ENCODE measurements at places on chromosomes 1 and 21.

DNA sequence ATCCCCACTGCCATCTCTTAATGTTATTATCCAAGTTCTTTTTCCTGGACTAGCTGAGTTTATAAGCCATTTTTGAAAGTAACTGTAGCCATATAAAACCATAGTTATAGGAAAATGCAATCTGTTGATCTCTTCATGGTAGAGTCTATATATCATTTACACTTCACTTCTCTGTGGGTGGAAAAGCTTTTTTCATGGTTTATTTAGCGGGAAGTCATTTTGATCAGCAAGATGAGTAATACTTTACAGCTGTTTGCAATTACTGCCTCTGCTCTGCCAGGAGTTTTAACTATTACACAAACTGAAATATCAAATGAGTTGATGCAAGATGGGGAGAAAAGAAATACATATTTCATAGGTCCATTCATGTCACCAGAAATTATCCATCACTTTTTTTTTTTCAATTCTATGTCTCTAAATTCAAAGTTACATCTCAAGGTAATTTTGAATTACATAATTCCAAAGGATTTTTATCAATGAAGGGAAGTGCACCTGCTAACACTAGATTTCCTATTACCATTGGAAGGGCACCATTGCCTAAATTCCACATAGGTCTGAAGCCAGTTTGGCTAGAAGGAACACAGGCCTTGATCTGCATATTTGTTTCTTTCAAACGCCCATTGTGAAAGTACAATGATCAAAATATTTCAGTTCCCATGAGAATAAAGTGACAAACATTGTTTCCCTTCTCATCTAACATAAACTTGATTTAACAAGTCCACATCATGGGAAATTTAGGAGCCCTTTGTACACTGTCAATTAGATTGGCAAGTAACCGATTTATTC, 296.7 kb downstream of the ZNF326 start:
- peak; percentile 12 for DNase-seq

GRCh38 chr21:45580576-45581321, 38.5 kb upstream of the SLC19A1 start:
- DNase-seq: no peak

DNA sequence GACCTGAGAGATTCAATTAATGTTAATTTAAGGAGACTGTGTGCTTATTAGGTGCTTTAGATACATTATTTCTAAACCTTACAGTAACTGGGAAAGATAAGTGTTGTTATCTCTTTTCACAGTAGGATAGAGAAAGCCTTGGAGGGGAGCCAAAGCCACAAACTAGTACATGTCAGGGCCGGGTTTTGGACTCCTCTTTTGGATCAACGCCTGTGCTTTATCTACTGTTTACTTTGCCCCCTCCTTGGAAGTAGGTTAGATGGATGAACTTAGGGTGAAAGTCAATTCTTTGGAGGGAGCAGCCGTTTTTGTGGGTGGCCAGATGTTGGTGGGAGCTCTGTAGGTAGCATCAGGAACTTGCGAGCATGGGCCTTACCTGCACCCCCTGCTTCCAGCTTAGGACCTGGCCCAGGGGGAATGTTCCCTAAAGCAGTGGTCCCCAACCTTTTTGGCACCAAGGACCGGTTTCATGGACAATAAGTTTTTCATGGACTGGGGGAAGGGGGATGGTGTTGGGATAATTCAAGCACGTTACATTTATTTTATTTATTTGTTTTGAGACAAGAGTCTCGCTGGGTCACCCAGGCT, 1.7 kb downstream of the HHAT start:
- no peak for DNase-seq

- DNase-seq: no peak
Observed at GRCh38 chr1:81314513-81315233, 486.1 kb upstream of the ADGRL2 start.

- DNase-seq: peak; percentile 97
Observed at GRCh38 chr1:86207323-86207722, 50.8 kb upstream of the COL24A1 start.

GRCh38 chr21:14075346-14076142, 135.2 kb downstream of the LIPI start:
- no peak for DNase-seq

GRCh38 chr1:36258960-36259344, 34.7 kb downstream of the THRAP3 start:
- DNase-seq: no peak

- DNase-seq: no peak
Observed at GRCh38 chr1:47675047-47675675, 237.3 kb downstream of the FOXD2 start.

GRCh38 chr1:167135281-167135840, 41.5 kb downstream of the STYXL2 start:
- no peak for DNase-seq

DNA sequence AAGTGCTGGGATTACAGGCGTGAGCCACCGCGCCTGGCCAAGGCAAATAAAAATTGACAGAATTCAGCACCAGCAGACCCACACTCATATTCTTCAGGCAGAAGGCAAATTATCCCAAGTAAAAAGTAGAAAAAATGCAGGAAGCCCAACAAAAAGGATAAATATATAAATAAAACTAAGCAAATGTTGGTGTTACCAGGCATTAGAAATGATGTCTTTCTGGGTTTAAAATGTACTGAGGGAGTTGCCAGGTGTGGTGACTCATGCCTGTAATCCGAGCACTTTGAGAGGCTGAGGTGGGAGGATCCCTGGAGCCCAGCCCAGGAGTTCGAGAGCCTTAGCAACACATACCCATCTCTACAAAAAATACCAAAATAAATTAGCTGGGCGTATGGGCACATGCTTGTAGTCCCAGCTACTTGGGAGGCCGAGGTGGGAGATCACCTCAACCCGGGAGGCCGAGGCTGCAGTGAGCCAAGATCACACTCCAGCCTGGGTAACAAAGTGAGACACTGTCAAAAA, 6.3 kb downstream of the INTS11 start:
- peak; percentile 90 for DNase-seq

DNA sequence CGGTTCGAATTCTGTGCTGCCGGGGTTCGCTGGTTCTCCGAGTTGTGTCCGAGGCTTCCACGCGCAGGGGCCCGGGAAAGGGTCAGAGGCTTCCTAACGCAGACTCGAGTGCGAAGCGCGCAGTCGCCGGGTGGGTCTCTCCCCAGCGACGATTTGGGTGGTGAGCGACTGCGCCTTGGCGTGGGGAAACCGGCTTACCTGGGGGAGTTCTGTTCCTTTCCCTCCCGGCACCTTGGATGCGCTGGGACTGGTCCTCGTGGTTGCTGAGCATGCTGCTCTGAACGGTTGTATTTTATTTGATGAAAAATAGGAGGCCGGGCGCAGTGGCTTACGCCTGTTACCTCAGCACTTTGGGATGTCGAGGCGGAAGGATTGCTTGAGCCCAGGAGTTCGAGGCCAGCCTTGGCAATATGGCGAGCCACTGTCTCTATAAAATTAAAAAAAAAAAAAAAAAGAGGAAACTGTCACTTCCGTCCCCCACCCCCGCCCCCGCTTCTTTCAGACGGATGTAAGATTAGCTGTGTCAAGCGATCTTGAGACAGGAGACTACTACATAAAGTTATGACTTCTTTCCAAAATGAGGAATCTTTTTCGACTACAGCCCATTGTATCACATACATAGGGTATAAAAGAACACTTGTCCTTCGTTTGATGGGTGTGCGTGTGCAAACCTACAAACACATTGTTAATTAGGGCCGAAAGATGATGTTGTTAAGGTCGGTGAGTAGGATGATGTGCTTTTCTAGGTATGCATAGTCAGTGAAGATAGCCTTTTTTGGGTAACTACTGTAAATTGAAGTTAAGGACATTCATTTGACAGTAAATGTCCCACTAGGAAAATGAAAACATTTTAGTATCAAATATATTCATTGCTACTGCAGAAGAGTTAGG, at the start of gene CCDC18:
Gene CCDC18, plus strand, starts transcription at position 2 of the 891 bp plus-strand sequence. CDS start 2,638 bp downstream, outside the sequence.
- peak; percentile 45 for DNase-seq

DNA sequence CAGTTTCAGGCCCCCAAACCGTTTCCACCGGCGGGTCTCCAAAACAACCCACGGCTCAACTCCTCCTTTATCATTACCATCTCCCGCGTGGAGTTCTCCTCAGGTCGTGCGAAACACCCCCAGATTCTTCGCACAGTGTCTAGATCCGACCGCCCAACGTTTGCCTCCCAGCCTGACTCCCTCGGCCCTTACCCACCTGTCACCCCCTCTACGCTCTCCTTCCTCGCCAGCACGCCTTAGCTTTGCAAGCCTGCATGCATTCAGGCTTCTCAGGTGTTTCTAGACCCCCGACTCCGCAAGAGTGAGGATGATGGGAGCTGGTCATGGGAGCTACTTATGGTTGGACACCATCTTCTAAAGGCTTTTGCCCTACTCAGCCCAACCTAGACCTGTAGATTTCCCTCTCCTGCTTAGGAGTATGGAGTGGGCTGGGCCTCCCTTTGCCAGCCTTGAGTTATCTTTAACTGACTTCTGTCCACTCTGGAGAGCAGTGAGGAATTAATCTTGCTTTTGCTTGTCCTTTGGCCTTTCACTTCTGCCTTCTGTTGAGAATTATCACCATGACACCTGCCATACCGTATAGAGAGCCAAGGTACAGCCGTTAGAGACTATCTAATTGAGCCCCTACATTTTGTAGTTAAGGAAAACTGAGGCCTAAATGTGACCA, 865 bp downstream of the ATP5IF1 start:
- no peak for DNase-seq

DNA sequence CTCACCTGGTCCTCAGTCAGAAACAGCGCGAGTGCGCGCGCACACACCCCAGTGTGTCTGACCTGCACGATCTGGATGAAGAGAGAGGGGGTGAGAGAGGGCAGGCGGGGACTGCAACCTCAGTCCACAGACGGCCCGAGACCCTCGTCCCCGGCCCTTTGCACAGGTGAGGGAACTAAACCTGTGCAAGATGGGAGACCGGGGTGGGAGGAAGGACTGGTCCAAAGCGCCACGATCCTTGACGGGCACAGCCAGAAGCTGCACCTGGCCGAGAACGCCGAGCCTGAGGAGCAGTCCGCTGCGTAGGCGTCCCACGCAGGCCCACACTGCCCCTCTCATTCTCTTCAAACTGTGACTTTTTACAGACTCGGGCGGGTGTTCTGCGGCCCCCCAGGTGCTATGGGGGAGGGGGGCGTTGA, 519 bp upstream of the IQCC start:
- DNase-seq: no peak

DNA sequence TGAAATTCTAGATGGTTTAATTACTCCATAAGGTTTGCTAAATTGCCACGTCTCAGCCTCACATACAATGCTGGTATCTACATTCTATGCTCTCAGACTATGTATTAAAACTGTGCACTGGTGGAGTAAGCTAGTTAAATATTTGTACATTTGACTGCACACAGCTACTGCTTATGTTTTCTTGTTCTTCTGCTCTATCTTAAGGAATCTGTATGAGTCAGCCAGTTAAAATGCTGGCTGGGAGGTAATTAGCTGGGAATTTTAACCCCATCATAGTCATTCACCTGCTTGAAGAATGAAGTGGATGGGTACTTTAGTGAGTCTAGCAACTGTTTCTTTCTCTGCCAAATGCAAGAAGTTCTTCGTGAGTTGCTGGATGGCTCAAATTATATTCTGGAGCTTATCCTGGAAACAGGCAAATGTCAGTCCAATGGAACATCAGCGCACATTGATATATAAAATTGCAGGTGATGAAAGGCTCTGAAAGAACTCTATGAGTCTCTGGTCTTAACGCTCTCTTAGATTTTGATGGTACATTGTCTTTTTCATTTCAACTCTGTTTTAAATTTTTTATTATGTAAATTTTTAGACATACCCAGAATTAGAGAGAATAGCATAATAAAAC, 83.4 kb downstream of the BACH1 start:
- peak; percentile 83 for DNase-seq

GRCh38 chr1:205002705-205003104, 40.3 kb upstream of the CNTN2 start:
- DNase-seq: no peak

DNA sequence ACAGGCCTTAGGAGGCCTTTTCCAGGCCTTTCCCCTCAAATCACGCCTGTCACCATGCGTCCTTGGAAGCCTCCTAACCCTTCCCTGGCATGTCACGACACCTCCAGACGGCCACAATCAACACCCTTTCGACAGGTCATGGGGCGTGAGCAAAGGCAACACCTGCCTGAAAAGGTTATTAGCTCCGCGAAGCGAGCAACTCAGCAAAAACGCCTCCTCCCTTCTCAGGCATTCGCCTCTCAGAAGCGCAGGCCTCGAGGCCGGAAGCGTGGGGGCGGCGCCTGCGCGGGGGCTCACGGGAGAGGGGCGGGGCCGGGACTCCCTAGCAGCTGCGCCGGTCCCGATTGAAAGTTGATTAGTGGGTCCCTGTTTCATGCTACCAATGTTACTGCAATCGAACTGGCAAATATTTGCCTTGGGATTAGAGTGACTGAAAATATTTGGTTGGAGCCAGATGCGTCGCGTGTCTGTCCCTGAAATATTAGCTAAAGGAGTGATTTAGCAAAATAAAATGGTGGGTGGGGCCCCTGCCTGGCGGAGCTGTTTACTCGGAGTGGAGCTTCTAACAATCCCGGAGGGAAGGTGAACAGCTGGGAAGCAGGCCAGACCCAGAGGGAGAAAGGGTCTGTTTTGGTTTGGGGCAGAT, 44.9 kb downstream of the GFI1 start:
- DNase-seq: no peak

- no peak for DNase-seq
Observed at GRCh38 chr21:41671859-41672542, 94.9 kb downstream of the RIPK4 start.

GRCh38 chr1:231918239-231919015, 291.8 kb downstream of the DISC1 start:
- DNase-seq: peak; percentile 64

- DNase-seq: no peak
Observed at GRCh38 chr1:59310549-59311250, 13.8 kb downstream of the FGGY start.

DNA sequence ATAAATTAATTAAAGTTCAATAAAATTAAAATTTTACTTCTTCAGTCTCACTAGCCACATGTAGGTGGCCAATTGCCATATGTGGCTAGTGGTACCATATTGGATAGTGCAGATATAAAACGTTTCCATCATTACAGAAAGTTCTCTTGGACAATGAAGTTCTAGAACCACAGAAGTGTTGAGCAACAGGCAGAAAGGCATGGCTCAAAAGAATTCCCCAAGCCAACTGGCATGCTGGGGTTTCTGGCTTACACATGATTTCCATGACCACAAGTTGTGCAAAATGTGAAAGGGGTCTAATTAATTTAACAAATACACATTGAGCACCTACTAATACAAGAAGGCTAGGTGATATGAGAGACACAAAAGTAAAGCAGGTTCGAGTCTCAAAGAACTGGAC, 72.2 kb upstream of the CDC42BPA start:
- DNase-seq: no peak

DNA sequence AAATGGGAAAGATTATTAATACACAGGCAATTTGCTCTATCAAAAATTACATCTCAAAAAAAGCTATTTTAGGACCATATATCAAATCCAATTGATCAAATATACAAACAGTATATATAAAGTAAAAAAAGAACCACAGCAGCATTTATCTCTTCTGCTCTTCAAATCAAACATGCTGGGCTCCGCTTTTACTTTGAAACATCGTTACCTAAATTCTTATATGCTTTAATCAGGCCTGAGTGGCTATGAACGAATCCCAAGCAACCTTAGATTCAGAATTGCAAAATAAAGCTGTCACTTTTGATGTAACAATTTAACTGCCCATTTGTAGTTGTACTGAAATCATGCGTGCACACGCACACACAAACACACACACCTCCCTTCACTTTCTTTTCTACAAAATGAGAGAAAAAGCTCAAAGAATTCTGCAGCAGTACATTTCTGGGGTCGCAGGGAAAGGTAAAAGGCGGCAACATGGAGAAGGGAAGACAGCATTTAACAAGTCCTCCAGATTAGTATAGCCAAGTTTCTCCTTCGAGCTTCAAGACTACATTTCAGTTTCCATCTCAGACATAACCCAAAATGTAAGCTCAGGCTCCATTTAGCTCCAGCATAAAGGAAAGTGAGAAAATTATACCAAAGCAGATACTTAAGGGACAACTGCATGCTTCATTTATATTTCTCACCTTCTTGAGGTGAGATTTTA, 92.2 kb upstream of the TTC39A start:
- DNase-seq: no peak
